ENCODE measurements at places on chromosomes 4 and X.

- H3K36me3 ChIP-seq: no peaks in the 10 kb centered on the region
- H3K27me3 ChIP-seq: peaks cover 51% of the 10 kb centered on the region
- peak; percentile 16 for DNase-seq
- no peak within 1 kb of the TSS for H3K27ac ChIP-seq
- peak within 1 kb of the TSS; percentile 68 for H3K4me3 ChIP-seq
- peaks cover 16% of the 10 kb centered on the region for H3K4me1 ChIP-seq
Measured at GRCh38 chr4:139279760-139280620, at the start of gene MGARP. MGARP (minus strand) TSS chr4:139280225; CDS start chr4:139280158, 67 bp downstream.

DNA sequence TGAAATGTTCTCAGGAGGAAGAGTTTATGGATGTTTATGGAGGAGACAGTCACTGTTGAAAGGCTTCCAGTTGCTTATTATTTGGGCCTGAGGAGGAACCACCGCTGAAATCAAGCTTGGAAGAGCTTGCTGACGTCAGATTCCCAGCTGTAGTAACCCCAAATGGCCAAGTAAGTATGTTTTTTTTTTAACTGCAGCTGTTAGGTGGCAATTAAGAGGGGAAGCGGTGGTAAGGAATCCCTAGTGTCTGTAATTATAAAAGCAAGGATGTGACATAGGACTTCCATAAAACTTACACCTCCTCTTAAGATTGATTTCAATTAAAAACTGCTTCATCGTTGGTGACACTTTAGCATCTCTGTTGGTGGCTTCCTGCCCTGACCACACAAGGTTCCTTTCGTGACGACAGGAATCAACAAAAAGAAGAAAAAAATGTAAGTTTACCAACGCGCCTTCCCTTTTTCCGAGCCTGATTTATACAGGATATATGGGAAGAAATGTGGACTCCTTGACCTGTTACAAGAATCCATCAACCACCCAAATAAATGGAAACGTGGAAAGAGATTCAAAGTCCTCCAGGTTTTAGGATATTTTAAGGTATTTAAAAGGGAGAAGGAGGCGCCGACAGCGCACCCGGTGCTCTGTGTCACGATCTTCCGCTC, 884 bp downstream of the RELL1 start:
- peak overlapping the region; percentile 92 for H3K4me3 ChIP-seq
- no peak for DNase-seq
- no peaks in the 10 kb centered on the region for H3K27me3 ChIP-seq
- peak overlapping the region; percentile 97 for H3K27ac ChIP-seq

- H3K36me3 ChIP-seq: no peaks in the 10 kb centered on the region
- H3K27ac ChIP-seq: no peak overlapping the region
- DNase-seq: no peak
- no peaks in the 10 kb centered on the region for H3K27me3 ChIP-seq
- no peaks in the 10 kb centered on the region for H3K4me1 ChIP-seq
Measured at GRCh38 chrX:101057093-101057714, 5.3 kb upstream of the TRMT2B start.

- peak overlapping the region; percentile 70 for H3K27ac ChIP-seq
- H3K4me1 ChIP-seq: peaks cover 14% of the 10 kb centered on the region
- no peak overlapping the region for H3K4me3 ChIP-seq
- H3K36me3 ChIP-seq: no peaks in the 10 kb centered on the region
Measured at GRCh38 chrX:152843852-152844251, 13.0 kb downstream of the NSDHL start.

DNA sequence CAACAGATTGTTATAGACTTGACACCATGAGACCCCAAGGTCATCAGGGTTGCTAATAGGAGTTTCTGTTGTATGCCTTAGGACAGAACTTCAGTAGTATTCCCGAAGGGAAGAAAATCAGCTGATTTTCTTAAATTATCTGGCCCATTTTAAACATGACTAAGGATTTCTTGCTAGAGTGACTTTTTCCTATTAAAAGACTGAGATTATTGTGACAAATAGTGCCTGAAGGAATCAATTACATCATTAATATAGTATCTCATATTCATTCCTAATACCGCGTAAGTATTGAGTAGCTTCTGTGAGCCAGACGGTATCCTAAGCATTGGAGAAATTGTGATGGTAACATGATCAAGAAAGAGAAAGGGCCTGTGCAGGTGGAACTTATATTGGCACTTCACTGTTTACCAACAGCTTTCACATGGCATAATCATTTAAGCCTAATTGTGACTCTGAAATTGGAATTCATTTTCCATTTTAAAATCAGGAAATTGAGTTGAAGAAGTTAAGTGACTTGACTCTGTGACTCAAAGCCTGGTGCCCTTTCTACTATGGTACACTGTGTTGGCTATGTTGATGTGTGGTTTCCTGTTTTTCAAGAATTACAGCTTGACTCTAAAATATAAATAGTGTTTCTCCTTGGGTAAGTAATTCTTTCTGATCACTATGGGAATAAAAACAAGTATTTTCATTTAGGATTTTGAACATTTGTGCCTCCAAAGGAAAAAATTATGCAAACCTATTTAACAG, 4.1 kb downstream of the AFF1 start:
- H3K27me3 ChIP-seq: no peaks in the 10 kb centered on the region
- H3K4me3 ChIP-seq: no peak overlapping the region
- H3K27ac ChIP-seq: peak overlapping the region; percentile 33
- DNase-seq: no peak
- H3K36me3 ChIP-seq: no peaks in the 10 kb centered on the region

DNA sequence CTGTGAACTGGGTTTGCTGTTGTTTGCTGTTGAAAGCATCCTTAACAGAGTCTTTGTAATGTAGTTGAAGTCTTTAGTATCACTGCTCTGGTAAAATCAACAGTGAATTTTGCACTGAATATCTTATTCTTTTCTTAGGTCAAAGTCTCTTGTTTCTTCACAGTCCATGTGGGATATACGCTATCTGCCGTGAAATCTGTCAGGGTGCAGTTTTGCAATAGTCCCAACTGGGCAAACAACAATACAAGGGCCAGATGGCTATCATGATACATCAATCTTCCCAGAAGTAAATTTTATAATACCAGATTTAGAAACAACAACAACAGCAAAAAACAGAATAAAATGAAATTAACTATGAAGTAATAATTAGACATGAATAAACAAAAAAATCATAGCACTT, 123.5 kb downstream of the PPARGC1A start:
- no peak overlapping the region for H3K27ac ChIP-seq
- no peaks in the 10 kb centered on the region for H3K36me3 ChIP-seq
- no peaks in the 10 kb centered on the region for H3K4me1 ChIP-seq
- H3K27me3 ChIP-seq: no peaks in the 10 kb centered on the region
- H3K4me3 ChIP-seq: no peak overlapping the region

DNA sequence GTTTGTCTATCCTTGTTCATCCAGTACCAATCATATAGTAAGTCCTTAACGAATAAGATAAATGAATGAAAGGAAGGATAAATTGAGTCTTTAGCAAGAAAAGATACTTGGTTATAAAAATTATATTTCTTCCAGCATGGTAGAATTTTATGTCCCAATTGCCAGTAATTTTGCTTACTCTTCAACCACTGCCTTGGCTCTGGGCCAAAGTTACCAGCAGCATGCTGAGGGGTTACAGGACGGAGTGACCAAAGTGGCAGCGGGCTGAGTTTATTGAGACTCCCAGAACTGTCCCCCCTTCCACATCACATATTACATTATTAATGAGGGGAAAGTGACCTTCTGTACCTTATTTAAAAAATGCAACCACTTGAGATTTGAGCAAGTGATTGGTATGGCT, 121.7 kb downstream of the RASGEF1B start:
- no peaks in the 10 kb centered on the region for H3K36me3 ChIP-seq
- no peak for DNase-seq
- H3K27ac ChIP-seq: no peak overlapping the region
- no peaks in the 10 kb centered on the region for H3K4me1 ChIP-seq
- H3K4me3 ChIP-seq: no peak overlapping the region

- H3K27me3 ChIP-seq: no peaks in the 10 kb centered on the region
- no peaks in the 10 kb centered on the region for H3K36me3 ChIP-seq
- H3K4me3 ChIP-seq: peak within 1 kb of the TSS; percentile 37
- DNase-seq: no peak
- H3K4me1 ChIP-seq: peaks cover 22% of the 10 kb centered on the region
Measured at GRCh38 chr4:113049421-113050370, at the start of gene ANK2. ANK2 (plus strand) TSS chr4:113049653; CDS start chr4:113049729, 76 bp downstream.

- no peaks in the 10 kb centered on the region for H3K36me3 ChIP-seq
- H3K4me1 ChIP-seq: no peaks in the 10 kb centered on the region
- no peak for DNase-seq
- H3K4me3 ChIP-seq: no peak overlapping the region
- H3K27me3 ChIP-seq: no peaks in the 10 kb centered on the region
- H3K27ac ChIP-seq: no peak overlapping the region
Measured at GRCh38 chr4:69835766-69836165, 24.2 kb downstream of the SULT1E1 start.

DNA sequence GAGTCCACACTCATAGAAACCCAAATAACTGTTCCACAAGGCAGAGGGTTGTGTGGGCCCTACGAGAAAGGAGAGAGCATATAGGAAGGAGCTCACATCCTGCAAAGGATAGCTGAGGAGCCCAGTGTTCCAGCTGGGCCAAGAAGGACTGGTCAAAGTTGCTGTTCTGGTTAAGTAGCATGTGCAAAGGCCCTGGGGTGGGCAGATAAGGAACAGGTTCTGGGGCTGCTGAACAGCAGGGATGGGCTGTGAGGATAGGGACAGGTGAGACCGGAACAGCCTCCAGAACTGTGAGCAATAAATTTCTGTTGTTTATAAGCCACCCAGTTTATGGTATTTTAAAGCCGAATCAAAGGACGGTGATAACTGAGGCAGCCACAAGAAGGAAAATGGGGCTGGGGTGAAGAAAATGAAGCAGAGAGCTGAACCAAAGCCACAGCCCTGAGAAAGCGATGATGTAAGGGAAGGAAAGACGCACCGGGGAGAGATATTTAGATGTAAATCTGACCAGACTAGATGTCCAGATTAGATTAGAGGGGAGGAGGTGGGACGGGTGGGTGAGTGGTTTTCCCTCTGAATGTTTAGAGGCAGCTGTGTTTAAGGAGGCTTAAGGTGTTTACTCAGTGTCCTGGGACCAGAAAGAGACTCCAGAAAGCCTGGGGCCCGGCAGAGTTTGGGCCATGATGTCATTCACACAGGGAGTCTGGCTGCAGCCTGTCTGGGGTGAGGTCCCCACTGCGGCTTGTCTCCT, 180.8 kb upstream of the BCOR start:
- no peak overlapping the region for H3K4me3 ChIP-seq
- no peaks in the 10 kb centered on the region for H3K4me1 ChIP-seq
- H3K27me3 ChIP-seq: no peaks in the 10 kb centered on the region
- no peak overlapping the region for H3K27ac ChIP-seq
- H3K36me3 ChIP-seq: no peaks in the 10 kb centered on the region
- no peak for DNase-seq

DNA sequence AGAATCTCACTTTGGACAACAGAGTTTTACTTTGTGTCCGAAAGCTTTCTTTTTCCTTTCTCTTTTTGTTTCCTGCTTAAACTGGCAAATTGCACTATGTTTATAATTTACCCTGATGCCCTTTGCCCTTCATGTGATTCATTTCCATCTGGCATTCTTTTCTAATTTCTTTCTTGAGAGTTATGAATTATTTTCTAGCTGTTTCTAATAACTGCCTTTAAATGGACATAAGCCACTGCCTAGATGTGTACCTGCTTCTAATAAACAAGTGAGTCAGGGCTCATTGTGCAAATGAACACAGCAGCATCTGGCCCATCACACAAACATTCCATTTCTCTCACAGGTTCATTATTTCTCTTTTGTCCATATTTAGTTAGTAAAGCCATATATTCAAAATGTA, 242.3 kb upstream of the GPRIN3 start:
- no peaks in the 10 kb centered on the region for H3K36me3 ChIP-seq
- H3K27ac ChIP-seq: no peak overlapping the region
- DNase-seq: no peak
- H3K4me3 ChIP-seq: no peak overlapping the region
- H3K27me3 ChIP-seq: no peaks in the 10 kb centered on the region

DNA sequence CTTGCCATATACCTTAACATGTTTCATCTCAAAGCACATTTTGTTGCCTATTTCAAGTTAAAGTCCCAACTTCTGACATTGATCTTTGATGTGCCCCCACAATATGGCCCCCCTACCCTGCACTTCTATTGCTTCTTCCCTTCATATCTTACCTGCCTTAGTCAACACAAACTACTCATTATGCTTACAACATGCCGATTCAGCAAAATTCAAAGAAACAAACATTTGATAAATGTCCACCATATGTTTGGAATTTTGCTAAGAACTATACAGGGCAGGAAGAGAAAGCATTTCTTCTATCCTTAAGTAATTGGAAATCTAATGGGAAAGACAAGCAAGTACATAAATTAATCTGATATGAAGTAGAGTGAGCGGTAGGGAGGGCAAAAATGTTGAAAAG, 25.6 kb downstream of the NAA11 start:
- peaks cover 6% of the 10 kb centered on the region for H3K27me3 ChIP-seq
- no peak overlapping the region for H3K4me3 ChIP-seq
- no peaks in the 10 kb centered on the region for H3K4me1 ChIP-seq

GRCh38 chr4:4694296-4694772, 152.5 kb upstream of the STX18 start:
- DNase-seq: peak; percentile 43
- peaks cover 10% of the 10 kb centered on the region for H3K4me1 ChIP-seq
- H3K27me3 ChIP-seq: no peaks in the 10 kb centered on the region
- no peak overlapping the region for H3K4me3 ChIP-seq
- peak overlapping the region; percentile 30 for H3K27ac ChIP-seq
- H3K36me3 ChIP-seq: no peaks in the 10 kb centered on the region
